Omental fat pad (tissue), 4 donors: ENCODE measurements at places on chromosomes 2 and 18. TPM values are rescaled to one million over a fixed set of nuclear protein-coding genes. Genes with fewer than 3 reads are reported as not detected.

LCT gene
- total RNA-seq = 0.09 TPM

GRCh38 chr2:75474115-75474514 is 86.6 kb downstream of the EVA1A start:
- no peak for DNase-seq

DNA sequence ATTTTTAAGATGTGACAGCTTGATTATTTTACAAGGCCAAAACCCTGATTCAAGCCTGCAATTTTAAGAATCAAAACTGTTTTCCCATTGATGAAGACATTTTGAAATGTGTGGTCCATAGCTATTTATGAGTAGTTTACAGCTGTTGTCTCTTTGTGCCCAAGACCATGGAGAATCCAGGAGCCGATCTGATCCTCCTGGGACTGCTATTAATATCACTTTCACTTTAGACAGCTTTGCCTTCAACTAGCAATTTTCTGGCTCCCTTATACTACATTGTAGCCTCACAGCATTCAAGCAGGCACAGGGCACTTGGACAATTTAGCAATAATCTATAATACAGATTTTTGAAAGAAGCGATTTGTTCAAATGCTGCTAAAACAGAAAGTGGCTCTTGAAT is 172.9 kb downstream of the SLC8A1 start:
- DNase-seq = no peak

DNA sequence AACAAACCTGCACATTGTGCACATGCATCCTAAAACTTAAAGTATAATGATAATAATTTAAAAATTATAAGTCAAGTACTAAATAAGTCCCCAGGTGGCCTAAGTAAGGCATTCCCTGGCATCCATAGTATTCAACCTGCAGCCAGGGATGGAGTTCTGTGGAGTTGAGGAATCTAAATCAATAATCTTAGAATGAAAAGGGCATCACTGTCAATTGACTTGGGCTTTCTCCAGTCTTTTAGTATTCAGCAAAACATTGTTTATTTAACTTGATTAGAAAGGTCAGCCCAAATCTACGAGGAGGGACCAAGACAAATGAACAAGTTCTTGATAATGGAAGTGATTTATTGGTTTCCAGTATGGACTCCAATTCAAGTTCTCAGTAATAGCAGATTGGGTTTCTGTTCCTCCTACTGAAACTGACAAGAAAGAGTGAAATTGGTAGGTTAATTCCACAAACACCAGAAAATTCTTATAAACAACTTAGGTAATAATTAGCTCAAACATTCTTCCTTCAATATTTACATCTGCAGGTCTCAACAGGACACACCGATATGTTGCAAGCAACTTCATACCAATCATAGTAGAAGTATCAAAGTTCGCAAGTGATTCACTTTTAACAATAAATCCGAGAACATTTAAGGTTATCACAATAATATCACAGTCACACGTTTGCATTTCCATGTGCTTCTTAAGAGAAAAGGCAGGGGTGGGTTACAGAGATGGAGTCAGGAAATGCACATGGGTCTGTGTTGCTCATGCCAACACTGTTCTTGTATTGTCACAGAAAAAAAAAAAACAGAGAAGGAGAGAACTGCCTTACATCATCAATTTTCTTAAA is 51.7 kb upstream of the EHBP1 start:
- DNase-seq = no peak

GRCh38 chr2:203697190-203697589 is 9.2 kb upstream of the CD28 start:
- no peak for DNase-seq

DNA sequence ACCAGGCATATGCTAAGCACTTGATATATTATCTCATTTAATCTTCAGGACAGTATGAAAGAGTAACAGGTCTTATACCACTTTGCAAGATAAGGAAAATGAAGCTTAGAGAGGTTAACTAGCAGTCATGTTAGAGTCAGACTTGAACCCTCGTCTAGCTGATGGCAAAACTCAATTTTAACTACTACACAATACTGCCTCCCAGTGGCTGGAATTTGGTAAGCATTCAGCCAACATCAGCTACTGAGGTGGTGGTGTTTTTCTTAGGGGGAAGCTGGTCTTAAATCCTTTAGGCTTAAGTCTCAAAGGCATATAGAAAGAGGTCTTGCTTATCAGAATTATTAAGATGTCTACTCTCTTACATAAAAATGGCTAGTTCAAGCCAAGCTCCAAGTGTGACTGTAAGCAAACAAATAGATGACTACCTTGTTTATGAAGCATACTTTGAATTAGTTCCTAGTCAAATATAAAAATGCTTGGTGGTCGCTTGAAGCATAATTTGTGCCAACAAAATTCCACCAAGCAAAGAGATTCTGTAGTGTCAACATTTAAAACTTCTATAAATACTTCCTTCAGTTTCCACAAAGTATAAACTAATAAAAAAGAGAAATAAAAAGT is 325.4 kb upstream of the FIGN start:
- DNase-seq = no peak

DNA sequence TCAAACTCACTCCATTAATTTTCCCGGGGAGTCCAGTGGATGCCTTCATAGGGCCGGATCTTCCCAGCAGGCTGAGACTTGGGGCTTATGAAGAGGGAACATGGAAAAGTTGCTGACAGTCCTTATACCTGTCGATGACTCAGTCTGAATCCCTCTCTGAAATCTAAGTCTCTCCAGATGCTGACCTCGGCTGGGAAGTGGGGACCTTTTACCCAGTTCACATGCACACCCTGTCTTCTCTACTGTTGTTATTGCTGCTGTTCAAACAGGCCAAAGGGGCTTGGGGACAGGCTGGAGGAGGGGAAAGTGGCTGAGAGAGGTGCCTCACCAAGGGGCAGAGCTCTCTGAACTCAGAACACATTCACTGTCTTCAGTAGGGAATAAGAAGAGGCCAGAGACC is 4.1 kb upstream of the TNP1 start:
- no peak for DNase-seq

MBD1 gene
- 57.9 TPM for total RNA-seq

GRCh38 chr2:44291281-44292248 is 16.3 kb downstream of the SLC3A1 start:
- no peak for DNase-seq

LINC00305 gene
- not detected for total RNA-seq

SCN3A gene
- total RNA-seq = 2.5 TPM

SPHKAP gene
- not detected for total RNA-seq

LYPD1 gene
- total RNA-seq = not detected

SDC1 gene
- 5.4 TPM for total RNA-seq

DNA sequence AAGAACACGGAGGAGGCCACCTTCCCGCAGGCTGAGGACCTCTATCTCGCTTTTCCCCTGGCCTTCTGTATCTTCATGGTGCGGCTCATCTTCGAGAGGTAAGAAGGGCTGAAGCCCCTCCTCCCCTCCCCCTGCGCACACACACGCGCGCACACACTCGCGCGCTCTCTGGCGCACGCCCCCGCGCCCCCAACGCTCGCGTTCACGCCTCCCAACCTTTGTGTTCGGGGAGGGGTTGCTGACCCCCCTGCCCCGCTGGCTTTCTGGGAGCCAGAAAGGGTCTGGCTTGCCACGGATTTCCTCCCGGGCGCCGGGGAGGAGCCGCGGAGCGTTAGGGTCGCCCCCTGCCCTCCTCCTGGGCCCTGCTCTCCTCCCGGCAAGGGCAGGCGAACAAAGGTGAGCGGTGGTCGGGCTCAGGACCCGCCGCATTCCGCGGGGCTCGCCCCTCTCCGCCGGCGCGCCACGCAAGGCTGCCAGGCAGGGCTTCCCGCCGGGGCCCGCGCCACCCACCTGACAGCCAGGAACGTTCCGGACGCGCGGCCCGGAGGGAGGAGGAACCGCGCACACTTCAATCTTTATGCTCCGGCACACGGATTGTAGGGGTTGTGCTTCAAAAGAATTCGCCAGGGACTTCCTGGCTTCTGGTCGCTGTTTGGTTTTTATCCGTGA is 583 bp downstream of the CERS6 start:
- no peak for DNase-seq

- no peak for DNase-seq
These were observed 398 bp downstream of the INPP5D start for GRCh38 chr2:233060501-233060979.

INHBB gene
- 6.7 TPM for total RNA-seq

UGT1A5 gene
- not detected for total RNA-seq

- no peak for DNase-seq
These were observed 104.4 kb downstream of the TANC1 start for GRCh38 chr2:159072795-159073194.

- no peak for DNase-seq
These were observed 189.0 kb downstream of the GALNT1 start for GRCh38 chr18:35770376-35771014.

- DNase-seq = no peak
These were observed 345.5 kb downstream of the ERBB4 start for GRCh38 chr2:212193056-212193455.

DNA sequence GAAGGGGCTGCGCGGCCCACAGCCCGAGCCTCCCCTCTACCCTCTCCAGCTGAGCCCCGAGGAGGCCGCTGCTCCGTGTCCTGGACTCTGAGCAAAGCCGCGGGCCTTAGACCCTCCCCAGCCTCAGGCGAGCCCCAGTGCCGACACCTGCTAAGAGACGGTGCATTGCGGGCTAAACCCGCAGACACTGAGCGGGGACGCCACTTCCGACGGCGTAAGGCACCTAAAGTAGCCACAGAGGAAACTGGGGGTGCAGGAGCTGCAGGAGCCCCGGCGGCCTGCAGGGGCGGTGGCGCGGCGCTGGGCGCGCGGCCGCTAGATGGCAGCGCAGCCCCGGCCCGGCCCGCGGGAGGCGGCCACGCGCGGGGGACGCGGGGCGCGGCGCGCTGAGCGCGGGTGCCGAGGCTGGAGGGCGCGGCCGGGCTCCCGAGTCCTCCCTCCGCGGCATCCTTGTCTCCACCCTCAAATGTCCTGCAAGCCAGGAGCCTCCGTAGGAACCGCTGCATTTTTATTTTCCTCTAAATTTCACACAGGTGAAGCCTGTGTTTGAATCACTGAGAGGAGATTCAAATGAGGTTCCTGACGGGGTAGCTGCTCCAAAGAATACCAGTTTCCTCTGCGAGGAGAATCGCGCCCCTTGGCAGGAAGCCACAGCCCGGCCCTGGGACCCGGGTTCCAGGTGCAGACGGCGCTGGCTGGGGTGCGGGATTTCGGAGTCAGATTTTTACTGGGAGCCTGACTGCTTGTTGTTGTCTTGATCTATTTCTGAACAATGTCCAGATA is 650.5 kb downstream of the GALR1 start:
- no peak for DNase-seq

- no peak for DNase-seq
These were observed 90.3 kb downstream of the B3GNT2 start for GRCh38 chr2:62286089-62286785.

SLC9A2 gene
- 0.16 TPM for total RNA-seq

NT5DC4 gene
- total RNA-seq = 0.56 TPM

GMPPA gene
- total RNA-seq = 25.7 TPM

STAT1 gene
- 101 TPM for total RNA-seq

- DNase-seq = no peak
These were observed 82.6 kb downstream of the IKZF2 start for GRCh38 chr2:213068676-213069359.

- no peak for DNase-seq
These were observed 17.1 kb upstream of the VPS4B start for GRCh38 chr18:63439334-63439733.

DNA sequence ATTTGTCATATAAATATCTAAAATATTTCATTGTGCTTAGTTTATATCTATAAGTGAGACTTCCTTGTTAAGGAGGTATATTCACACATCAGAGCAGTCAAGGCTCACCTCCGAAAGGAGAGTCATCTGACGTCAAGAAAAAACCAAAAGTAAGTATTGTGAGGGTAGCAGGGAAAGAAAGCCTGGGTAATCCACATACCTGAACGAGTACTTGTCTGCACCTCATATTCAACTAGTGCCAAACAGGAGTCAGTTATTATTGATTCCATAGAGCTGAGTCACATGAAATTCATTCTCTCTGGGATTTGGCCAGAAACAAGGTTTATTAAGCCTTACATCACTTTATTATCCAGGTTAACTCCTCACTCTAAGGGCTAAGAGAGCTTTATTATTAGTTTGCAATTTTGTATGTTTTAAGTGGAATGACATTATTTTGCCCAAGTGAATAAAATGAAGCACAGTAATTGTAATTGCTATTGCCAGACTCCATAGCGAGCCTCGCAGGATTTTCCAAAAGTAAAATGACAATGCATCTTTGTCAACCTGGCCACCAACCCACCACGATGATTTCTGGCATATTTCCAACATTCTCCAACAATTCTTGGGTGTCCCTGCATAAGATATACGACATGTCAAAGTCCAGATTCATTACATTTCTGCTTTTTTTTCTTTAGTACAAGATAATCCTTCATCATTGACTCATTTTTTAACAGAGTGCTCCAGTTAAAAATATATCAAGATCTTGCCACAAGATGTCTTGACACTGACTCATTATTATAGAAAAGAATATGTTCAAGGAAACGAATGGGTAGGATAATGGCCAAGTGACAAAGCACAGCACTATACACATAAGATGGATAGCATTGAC is 1210.4 kb upstream of the ACVR2A start:
- no peak for DNase-seq

GRP gene
- not detected for total RNA-seq

DNA sequence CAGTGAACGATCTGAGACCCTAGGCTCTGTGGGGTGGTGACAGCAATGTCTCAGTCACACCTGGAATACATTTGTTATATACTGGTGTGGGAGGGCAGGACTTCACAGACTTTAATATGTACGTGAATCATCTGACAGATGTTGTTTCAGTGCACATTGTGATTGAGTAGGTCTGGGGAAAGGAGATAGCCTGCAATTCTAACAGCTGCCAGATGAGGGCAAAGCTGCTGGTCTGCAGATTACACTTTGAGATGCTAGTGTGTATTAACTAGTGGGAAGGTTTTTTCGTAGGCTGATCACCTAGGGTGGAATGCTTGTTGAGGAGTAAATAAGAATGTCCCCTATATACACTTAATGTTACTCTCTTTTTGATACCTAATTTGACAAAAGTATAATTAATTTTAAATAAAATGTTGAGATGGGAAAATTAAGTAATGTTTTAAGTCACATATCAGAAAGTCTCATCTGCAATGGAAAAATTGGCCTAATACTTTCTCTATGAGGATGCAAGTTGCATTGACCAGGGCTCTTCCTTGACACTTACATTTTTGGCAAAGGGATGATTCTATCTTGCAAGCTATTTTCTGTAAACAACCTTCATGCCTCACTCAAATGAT is 496.9 kb upstream of the HNMT start:
- no peak for DNase-seq

TP53I3 gene
- total RNA-seq = 16.8 TPM

- no peak for DNase-seq
These were observed 59.0 kb upstream of the SALL3 start for GRCh38 chr18:78920456-78921138.
